Transverse colon (tissue), 4 donors: ENCODE measurements at places on chromosomes 7 and 10. TPM values are rescaled to one million over a fixed set of nuclear protein-coding genes. Genes with fewer than 3 reads are reported as not detected.

- H3K27me3 ChIP-seq: no peaks in the 10 kb centered on the region
- DNase-seq: no peak
- H3K36me3 ChIP-seq: no peaks in the 10 kb centered on the region
- H3K4me1 ChIP-seq: no peaks in the 10 kb centered on the region
Measured at GRCh38 chr7:148116829-148117403, 473.6 kb upstream of the C7orf33 start.

DNA sequence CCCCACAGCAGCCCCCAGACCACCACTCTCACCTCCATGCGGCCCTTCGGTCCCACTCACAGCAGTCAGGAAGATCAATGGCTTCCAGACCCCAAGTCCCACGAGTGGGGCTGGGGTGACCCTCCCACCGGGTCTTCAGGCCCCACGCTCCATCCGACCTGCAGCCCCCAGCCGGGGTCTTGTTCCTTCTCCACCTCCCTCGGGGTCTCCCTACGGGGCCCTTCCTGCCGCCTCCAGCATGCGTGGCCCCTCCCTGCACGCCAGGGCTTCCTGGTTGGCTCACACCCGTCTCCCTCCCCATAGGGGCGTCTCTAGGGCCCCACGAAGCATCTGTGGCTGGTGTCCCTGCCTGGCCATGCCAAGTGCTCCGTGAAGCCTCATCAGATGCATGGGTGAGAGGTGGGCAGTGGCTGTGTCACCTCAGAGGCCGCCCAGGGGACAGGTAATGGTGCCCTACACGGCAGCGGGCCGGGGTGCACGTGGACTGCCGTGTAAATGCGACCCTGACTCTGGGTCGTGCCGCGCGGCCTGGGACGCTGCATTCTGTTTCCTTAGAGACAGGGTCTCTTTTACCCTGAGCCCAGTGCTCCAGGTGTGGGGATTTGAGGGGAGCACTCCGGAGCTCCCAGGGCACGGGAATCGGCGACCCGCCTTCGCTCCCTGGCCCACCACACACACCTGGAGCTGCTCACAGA is 19.9 kb downstream of the ADAP1 start:
- H3K27ac ChIP-seq: no peak overlapping the region
- H3K4me3 ChIP-seq: no peak overlapping the region
- no peaks in the 10 kb centered on the region for H3K27me3 ChIP-seq
- H3K4me1 ChIP-seq: no peaks in the 10 kb centered on the region

LRRD1 gene
- total RNA-seq: not detected

ACHE gene
- 3.8 TPM for total RNA-seq
